ENCODE measurements at places on chromosomes 16 and 17.
A peak's percentile ranks its signal among the peaks of the same experiment; 100 is the strongest.

DNA sequence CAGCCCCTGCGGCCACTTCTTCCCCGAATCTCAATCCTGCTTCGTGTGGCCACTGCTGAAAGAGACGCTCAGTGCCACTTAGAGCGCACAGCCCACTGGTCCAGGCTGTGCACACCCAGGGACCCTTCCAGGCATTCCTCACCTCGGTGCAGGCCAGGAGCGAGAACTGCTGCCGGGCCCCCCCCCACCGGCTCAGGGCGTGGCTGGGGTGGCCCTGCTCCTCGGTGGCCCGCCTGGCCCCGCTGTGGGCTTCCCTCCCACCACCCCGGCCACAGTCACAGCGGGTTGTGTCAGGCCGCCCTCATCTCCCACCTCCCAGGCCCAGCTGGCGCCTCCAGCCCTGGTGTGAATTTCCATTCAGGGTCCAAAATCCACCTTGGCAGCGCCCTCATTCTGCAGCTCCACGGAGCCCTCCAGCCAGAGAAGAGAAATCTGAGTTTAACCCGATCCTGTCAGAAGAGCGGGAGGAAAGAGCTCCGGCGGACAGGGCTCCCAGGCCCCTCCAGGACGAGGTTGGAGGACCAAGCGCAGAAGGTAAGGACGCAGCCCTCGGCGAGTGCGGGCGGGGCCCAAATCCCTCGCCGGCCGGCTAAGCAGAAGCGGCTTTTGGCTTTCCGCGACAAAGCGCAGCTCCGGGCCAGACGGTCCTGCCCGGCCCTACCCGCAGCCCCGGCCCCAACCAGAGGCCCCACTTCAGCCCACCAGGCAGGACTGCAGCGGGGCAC, 12.0 kb downstream of the TBC1D16 start:
- DNase-seq = no peak

DNA sequence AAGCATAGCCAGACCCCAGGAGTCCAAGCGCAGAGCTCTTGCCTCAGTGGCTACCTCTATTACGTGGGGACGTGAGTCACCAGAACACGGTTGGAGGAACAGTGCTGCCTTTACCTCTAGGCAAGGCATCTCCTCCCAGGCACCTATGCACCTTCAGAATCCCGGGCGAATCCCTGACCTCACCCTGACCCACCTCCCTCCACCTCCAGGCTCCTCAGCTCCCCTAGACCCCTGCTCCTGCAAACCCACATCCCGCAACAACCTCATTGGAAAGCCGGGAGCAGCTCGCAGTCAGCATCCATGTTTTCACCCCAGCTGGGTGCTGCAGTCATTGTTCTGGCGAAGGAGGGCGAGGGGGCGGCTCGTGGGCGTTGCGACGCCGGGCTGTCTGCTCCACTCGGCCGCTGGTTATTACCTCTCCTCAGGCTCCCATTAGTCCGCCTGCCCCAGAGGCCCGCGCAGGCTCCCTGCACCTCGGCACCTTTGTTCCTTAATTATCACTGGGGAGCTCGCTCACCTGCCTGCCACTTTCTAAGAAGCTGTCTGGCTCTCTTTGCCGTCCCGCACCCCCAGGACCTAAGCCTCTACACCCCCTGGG, 24.6 kb upstream of the DLX4 start:
- no peak for DNase-seq

GRCh38 chr16:84299734-84300440, 5.2 kb downstream of the WFDC1 start:
- no peak for DNase-seq

DNA sequence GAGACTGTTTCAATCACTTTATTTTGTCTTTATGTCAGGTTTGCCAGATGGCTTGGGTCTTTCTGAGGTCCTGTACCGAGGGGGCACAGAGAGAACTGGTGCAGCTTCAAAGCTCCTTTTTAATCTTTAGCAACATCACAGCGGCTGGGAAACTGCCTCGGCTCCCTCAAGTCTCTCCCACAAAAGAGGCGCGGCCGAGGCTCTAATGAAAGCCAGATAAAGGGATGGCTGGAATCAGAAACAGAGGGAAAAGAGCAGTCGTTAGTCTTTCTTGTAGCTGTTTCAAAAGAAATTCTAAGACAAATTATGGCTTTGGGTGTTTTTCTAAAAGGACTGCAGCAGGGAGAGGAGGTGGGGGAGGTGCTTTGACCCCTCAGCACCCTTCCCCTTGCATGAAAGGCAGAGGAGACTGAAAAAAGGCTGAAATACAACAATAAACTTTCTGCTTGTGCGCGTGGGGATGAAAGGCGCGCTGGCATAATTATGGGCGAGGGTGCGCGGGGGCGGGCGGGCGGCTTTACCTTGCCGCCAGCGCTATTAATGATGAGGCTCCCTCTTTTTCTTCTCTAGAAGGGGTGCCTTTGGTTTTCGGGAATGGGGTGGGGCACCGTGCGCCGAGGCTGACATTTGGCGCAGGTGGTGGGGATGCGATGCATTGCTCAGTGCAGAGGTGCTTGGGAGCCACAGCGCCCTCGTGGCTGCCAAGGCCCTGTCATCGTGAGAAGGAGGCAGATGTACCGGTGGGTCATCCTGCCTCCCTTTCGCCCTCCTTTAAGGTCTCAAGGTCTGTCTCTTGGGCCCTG, 22.3 kb upstream of the BRD7 start:
- peak; percentile 53 for DNase-seq

- DNase-seq = no peak
Measured at GRCh38 chr17:56983366-56983765, 5.4 kb downstream of the SCPEP1 start.

DNA sequence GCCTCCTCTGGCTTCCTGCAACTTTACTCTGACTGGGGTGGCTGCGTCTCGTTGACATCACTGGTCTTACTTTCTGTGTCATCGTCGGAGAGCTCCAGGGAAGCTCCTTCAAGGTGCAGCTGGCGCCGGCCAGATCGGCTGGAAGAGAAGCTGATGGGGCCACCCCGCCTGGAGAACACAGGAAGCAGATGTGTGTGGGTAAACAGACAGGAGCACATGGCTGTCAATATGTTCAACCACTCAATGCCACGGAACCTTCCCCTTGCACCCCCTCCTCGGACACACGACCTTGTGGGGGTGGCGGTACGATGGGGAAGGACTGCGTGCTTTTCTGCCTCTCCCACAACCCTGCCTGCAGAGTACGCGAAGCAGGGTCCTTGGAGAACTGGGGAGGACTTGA, 40.1 kb downstream of the NDEL1 start:
- no peak for DNase-seq

GRCh38 chr16:77721752-77722308, 484 bp upstream of the NUDT7 start:
- no peak for DNase-seq

DNA sequence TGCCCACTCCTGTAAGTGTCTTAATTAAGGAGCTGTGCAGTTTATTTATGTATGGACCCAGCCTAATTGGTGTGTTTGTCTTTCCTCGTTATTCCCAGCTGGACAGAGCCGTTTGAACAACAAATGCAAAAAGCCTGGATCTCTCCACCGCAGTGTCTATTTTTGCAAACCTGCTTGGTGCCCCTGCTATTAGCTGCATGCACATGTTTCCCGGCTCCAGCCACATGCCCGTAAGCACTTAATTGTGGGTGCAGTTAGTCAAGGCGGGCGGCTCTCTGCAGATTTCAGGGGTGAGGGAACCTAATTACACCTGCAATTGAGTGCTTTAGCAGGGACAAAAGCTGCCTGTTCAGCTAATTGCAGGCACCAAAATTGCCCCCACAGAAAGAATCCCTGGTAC, 74.0 kb upstream of the GSE1 start:
- no peak for DNase-seq

DNA sequence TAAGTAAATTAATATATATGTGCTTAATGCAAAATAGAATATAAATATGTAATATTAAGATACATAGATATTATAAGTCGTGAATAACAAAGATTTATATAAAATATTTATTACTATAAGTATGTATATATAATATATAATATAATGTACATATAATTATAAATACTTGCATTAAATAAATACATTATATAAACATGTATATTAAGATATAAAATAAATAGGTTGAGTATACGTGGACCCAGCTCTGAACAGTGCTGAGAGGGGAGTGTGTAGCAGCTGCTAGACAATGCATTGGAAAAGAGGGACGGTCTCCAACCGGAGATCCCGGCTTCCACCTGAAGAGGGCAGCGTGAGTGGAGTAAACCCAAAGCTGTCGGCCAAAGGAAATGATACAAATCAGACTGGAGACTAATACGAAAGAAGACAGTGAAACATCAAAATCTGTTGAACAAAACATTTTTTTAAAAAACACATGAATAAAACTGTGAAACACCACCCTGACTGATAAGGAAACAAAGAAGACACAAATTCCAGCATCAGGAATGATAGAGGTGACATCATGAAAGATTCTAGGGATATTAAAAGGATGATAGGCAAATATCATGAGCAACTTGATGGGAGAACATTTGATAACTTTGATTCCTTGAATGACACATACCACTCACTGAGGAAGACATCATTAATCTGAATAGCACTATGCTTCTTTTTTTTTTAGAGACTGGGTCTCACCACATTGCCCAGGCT, 125.4 kb upstream of the CHMP6 start:
- DNase-seq = peak; percentile 72

GRCh38 chr16:17836868-17837602, 366.3 kb upstream of the XYLT1 start:
- no peak for DNase-seq

- no peak for DNase-seq
Measured at GRCh38 chr17:17681187-17681743, at the start of gene RAI1. Gene RAI1 (plus strand): TSS chr17:17681458. CDS start chr17:17792949, 111,491 bp downstream.

GRCh38 chr16:49352892-49353291, 20.7 kb upstream of the C16orf78 start:
- DNase-seq = no peak

DNA sequence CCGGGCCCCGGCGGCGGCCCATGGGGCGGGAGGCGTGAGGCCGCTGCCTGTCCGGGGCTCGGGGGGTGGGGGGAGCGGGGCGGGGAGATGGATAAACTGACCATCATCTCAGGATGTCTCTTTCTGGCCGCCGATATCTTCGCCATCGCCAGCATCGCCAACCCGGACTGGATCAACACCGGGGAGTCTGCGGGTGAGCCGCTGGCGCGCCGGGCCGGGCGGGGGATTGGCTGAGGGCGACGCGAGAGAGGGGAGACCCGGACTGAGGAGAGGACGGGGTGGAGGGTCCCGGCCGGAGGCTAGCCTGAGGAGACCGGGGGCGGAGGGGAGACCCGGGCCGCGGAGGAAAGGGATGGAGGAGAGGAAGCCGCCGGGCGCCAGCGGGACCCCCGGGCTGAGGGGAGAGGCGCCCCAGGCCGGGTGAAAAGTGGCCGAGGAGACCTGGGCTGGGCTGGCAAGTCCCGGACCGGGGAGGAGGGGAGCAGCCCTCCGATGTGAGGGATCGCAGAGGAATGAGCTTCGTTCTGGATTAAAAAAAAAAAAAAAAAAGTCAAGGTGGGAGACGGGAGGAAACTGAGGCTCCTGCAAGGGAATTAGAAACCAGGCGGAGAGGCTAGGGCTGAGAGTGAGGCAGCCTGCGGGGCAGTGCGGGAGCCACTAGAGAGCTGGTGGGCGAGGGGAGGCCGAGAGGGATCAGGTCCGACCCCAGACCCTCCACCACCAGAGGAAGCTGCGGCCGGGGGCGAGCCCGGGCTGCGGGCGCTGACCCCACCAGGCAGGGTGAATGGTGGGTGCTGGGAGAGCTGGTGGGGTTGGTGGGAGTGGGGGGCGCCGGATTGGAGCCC, 526 bp downstream of the MOSMO start:
- no peak for DNase-seq

DNA sequence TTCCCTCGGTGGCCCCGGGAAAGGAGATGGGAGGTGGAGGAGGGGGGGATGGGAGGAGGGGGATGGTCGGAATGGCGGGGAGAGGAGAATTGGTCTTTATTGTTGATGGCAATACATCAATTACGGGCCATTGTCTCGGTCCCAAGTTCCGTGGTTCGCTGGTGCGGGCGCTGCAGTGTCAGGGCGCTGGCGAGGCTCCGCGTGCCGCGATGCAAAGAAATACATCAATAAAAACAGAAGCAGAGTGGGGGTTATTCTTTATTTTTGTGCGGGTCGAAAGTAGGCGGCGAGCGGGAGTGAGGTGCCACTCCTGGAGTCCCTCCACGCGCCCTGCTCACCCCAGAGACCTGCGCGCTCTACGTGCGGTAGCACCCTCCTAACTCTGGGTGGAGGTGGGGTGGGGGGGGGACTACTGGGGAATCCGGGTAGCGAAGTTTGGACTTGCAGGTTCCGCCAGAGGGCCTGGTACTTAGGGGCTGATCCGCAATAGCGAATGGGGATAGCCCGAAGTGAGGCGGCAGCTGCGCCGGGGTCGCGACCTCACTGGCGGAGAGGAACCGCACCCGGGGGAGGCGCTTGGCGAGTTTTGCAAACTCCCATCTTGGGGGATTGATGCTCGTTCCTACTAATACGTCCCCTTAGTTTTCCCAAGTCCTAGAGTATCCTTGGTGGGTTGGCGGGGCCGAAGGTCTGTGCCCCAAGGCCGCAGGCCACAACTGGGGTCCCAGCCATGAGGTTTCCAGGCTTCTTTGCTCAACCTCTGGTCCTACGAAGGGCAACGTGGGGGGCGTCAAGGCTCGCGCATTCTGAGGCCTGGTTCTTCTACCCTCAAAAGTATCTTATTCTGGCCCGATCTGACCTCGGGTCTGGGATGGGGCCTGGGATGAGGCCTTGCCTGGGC, 3.5 kb upstream of the SALL1 start:
- DNase-seq = no peak

- DNase-seq = no peak
Measured at GRCh38 chr16:84690088-84690819, 9.5 kb upstream of the USP10 start.

GRCh38 chr16:14505846-14506245, 124.2 kb downstream of the PARN start:
- no peak for DNase-seq

DNA sequence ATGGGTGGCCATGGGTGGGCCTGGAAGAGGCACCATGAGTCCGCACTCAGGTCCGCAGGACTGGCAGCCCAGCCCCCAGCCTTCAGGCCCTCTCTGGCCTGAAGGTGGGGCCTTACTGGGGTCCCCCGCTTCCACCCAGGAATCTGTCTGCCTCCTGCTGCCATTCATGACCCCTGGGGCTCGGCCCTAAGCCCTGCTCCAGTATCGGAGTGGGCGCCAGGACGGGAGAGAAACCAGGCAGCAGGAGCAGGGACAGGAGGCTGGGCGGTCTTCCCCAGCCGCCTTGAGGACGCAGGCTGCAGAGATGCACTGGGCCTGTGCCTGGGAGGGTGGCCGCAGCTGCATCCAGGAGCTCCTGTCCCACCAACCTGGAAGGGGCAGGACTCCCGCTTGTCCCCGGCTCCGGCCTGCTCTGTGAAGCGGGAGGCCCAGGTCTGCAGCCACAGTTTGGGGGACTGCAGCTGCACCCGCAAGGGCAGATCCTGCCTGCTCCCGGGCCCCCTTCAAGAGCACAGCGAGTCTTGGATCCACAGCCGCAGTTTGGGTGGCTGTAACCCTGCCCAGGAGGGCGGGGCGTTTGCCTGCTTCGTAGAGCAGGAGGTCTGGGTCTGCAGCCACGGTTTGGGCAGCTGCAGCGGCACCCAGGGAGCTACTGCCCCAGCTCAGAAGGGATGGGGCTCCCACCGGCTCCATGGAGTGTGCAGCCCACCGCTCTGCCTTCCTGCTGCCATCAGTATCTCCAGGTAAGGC, 81.8 kb upstream of the DNAJA2 start:
- DNase-seq = no peak

Measured in ascending aorta (tissue), 2 donors.